ENCODE measurements at places on chromosomes 2 and 18. TPM values are rescaled to one million over a fixed set of nuclear protein-coding genes. Genes with fewer than 3 reads are reported as not detected.

DNA sequence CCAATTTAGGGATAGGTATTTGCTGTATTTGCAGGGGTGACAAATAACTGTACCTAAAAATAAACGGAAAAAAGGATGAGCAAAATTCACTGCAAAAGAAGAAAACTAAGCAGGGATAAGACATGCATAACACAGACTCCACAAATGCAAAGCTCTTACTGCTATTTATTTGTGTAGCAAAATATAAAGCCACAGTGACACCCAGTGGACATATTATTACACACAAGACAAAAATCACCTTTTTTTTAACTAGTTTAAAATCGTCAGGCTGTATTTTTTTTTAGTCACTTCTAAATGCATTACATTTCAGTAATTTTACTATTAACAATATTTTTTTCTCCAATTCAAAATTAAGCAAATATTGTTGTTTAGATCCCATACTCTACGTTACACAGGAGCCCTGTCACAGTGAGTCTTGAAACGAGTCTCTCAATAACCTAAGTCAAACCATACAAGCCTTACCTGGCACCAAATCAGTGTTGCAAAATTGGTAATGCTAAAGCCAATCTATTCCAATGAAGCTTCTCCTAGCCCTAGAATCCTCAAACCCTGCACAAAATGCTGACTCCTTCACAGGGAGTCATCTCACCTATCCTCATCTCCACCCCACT lies 23.7 kb downstream of the METTL4 start:
- DNase-seq: no peak

- DNase-seq: peak; percentile 50
Observed at GRCh38 chr2:209771474-209772289, at the start of gene UNC80. Gene UNC80, plus strand, starts transcription at chr2:209771832. Its CDS starts 241 bp downstream, at chr2:209772073.

- no peak for DNase-seq
Observed at GRCh38 chr2:10481666-10482157, 33.6 kb upstream of the ODC1 start.

- DNase-seq: no peak
Observed at GRCh38 chr2:159088906-159089305, 120.5 kb downstream of the TANC1 start.

The POTEE gene
- total RNA-seq: not detected

DNA sequence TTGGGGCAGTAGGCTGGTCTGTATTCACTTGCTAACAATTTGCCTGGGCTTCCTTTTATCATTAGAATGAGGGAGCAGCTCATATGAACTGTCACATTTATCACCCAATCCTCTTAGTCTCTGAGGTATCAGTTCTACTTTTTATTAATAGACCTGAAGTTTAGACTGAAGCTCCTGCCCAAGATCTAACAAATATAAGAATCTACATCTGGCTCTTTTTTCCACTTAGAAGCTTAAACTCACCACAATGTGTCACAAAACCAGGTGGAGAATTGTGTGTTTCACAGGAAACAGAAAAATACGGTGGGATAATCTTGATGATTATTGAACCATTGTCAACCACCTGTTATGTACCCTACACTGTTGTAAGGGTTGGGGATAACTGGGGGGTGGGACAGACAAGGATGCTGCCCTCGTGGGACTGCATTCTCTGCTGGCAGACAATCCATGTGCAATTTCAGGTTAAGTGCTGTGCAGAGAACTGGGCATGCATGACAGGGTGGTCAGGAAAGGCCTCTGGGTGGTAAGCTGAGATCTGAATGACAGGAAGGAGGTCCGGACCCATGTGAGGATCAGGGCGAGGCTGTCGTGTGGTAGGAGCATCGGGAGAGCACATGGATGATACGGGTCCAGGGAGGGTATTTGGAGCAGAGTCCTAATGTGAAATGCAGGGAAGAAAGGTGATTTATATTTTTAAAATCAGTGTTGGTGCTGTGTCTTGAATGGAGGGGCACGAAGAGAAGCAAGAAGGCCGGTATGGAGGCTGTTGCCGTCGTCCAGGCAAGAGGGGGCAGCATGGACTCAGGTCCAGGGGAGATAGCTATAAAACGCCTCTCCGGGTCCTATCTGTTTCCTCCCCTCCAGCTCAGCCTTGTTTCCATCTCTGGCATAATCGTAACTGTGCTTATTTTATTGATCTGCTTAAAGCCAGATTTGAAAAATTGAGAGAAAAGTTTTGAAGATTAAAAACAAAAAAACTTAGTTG lies 17.6 kb downstream of the MYL12B start:
- DNase-seq: no peak
